Hematopoietic multipotent progenitor cell treated with erythropoietin and hydrocortisone succinate and interleukin-3 and kit ligand, for 4 days (in vitro differentiated cells): ENCODE measurements at places on chromosomes 13 and 19.

DNA sequence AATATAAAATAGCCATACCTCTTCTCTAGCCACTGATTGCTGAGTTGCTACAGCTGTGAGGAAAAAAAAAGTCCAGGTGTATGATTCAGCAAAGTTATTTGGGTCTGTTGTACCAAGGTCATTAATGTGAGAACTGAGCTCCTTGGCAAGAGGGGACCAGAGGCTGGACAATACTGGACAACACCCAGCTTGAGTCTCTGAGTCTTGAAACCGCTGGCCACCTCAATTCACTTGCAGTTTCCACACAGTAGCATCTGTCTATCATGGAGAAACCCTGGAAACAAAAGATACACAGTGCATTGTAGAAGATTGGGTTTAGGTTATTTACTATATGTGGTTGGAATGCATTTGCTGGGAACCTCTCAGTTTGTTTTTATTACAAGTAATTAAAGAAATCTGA is 60.4 kb downstream of the WDFY2 start:
- DNase-seq, result no peak

- DNase-seq, result no peak
Measured at GRCh38 chr13:34522808-34523207, 419.3 kb upstream of the NBEA start.

- peak; percentile 37 for DNase-seq
Measured at GRCh38 chr13:93151277-93151676, 75.3 kb upstream of the GPC6 start.

DNA sequence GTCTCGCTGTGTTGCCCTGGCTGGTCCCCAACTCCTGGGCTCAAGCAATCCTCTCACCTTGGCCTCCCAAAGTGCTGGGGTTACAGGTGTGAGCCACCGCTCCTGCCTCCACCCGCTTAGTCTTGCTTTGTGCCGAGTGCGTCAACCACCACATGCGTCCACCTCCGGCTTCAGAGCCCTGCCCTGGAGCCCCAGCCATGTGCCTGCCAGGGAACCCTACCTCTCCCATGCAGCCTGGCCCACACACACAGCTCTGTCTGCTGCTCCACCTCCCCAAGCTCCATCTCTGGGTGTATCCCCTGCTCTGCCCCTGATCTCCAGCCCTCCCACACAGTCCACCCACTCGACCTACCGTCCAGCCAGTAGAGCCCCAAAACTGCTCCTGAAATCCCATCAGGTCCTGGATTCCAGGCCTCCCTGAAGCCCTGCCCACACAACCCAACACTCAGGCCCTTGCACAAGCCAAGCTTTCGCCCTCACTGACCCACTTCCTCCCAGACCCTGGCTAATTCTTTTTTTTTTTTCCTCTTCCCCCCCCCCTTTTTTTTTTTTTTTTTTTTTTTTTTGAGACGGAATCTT is 9.6 kb downstream of the CYP2F1 start:
- DNase-seq, result no peak

- peak; percentile 65 for DNase-seq
Measured at GRCh38 chr13:50990065-50990817, 80.7 kb downstream of the RNASEH2B start.

- no peak for DNase-seq
Measured at GRCh38 chr19:55354698-55355212, at the start of gene COX6B2. Gene COX6B2, minus strand, starts transcription at chr19:55354719. Its CDS starts 198 bp downstream, at chr19:55354521.

- no peak for DNase-seq
Measured at GRCh38 chr19:14659874-14660489, 14.7 kb downstream of the ADGRE3 start.

- DNase-seq, result peak; percentile 2
Measured at GRCh38 chr13:34459856-34460255, 482.2 kb upstream of the NBEA start.

GRCh38 chr19:4260613-4261191 is 13.8 kb downstream of the YJU2 start:
- peak; percentile 41 for DNase-seq
